T-helper 9 cell (primary cell): ENCODE measurements at places on chromosomes 4 and X.

DNA sequence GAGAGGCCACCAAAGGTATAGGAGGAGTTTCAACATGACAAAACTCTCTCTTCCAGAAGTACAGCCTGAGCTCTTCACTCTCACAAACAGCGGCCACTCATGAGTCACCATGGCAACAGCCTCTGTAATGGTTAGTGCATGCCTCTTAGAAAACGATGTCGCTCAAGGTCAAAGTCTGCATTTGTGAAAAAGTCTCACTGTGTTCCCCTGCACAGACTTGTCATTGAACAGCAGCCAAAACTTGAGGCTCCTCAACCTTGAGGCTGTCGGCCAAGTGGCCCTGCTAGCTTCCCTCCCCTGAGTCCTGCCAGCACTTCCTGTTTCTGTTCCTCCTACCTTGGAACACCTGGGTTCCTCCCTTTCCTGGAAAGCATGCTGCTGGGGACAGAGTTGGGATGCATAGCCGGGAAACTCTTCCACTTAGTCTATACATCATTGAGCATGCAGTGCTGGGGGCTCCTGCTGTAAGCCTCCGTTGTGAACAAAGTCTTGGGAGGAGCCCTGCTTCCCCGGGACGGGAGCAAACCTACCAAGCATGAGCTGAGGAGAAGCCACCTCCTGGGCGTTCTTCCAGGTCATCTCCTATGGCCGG is 66.6 kb downstream of the ING2 start:
- DNase-seq, result no peak

- no peak for DNase-seq
Measured at GRCh38 chrX:45980726-45981125, 564.5 kb downstream of the ZNF674 start.

DNA sequence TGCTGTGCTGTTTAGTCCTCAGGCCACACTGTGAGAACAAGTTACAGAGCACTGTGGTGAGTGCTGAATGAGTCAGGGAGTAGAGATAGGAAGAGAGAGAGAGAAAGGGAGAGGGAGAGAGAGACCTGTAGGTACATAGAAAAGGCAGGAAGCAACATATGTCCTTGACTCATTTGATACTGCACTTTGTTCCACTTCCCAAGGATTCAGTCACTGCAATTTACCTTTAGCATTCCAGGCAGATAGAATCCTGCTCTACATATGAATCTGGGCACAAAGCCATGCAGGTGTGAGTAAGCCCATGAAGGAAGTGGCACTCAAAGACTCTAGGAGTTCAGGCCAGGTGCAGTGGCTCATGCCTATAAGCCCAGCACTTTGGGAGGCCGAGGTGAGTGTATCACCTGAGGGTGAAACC is 1.0 kb upstream of the DAPP1 start:
- no peak for DNase-seq

DNA sequence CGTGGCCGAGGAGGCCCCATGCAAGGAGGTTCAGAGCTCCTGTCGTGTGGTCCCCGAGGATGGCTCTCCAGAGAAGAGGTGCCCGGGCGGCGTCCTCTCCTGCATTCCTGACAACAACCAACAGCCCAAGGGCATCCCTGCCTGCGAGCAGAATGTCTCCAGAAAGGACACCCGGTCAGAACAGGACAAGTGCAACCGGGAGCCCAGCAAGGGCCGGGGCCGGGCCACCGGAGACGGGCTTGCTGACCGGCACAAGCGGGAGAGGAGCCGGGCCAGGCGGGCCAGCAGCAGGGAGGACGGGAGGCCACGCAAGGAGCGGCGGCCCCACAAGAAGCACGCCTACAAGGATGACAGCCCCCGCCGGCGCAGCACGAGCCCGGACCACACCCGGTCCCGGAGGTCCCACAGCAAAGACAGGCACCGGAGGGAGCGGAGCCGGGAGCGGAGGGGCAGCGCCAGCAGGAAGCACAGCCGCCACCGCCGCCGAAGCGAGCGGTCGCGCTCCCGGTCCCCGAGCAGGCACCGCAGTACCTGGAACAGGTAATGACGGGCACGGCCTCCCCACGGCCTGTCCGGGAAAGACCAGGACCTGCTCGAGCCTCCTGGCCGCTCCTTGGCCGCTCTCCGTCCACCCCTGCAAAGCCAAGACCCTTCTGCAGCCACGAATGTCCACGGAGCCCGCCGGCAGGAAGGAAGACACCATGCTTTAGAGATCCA is 9.8 kb downstream of the AKAP17A start:
- DNase-seq, result no peak

DNA sequence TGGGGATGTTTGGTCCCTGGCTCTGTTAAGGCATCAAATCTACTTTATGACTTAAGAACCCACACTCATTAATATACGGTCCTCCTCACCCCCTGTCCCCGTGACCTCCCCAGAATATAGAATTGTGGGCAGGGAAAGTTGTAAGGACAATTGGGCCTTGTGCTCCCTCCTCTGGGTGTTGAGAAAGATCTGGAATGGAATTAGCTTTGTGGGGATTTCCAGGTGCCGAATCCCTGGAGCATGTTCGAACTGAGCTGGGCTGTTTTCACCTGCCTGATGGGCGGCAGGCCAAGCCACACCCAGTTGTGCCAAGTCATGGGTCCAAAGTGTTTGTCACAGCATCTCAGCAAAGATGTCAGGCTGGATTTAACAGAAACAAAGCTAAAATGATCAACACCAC is 349.3 kb upstream of the KLF3 start:
- no peak for DNase-seq

GRCh38 chr4:173153445-173153844 is 15.2 kb upstream of the GALNT7 start:
- no peak for DNase-seq

DNA sequence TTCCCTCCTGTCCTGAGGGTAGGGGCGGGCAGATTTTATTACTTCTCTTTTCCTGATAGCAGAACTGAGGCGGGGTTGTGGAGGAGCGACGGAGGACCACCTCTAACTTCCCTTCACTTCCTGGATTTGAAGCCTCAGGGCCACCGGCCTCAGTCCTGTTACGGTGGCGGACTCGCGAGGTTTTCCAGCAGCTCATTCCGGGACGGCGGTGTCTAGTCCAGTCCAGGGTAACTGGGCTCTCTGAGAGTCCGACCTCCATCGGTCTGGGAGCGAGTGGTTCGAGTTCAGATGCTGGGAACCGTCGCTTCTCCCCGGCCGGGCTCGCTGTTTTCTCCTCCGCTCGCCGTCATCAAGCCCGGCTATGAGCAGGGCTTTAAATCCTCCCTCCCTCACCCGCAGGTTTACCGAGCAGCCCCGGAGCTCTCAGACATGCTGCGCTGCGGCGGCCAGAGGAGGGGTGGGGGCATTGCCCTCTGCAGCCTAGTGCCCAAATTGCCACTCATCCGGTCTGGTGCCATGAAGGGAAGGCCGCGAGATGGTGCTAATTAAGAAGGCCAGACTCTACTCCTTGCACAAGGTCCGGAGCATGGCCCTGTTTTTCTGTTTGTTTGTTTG is 23.3 kb downstream of the HAND2 start:
- no peak for DNase-seq

DNA sequence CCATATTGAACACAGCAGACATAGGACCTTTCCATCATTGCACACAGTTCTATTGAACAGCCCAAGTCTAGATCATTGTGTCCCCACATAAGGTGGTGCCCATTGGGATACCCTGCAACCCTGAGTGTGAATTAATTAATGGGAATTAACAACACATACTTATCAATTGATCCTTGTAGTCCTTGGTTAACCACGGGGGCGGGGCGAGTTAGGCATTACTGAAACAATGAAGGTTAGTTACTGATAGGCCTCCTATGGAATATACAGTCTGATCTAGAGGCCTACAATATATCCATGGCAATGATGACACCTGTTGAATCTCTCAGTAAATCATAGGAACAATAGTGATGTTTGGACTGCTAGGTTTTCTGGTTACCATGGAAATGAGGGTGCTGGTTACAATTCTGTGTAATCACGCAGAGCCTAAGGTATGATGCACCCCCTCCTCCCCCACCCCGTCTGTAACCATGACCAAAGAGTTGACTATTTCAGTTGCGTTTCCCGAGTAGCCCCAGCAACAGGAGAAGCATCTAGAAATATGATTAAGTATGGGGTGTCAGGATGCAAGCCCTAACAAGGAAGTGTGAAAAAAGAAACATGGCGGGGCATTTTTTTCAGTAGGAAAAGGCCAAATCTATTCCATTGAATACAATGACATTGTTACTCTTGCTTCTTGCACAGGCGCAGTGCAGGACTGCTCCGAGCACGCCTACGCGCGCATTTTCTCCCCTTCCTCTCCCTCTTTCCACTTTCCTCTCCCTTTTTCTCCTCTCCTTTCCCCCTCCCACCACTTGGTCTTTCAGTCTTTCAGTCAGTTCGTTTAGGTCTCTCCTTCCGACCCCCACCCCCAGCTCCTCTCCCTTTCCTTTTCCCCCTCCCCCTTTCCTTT is 677 bp upstream of the NONO start:
- peak; percentile 10 for DNase-seq

- DNase-seq, result no peak
Measured at GRCh38 chr4:165096776-165097175, 15.9 kb downstream of the TMEM192 start.

- DNase-seq, result no peak
Measured at GRCh38 chrX:41671082-41671481, 17.7 kb upstream of the GPR34 start.

DNA sequence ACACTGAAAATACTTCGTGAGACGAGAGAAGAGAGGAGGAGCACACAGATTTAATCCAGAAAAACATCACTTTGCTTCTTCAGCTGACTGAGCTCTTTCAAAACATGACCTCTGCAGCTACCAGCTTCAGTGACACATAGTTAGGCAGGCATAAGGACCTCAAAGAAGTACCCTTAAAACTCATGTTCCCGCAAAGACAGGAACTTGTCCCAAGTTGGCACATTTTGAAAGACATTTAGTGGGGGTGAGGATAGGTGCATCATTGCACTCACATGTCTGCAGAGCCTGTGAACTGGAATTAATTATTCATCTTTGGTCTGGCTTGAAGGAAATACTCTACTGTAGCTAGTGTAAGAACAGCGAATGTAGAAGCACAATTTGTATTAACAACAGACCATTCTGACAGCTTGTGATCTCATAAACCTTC is 221.8 kb downstream of the MGST2 start:
- DNase-seq, result no peak

DNA sequence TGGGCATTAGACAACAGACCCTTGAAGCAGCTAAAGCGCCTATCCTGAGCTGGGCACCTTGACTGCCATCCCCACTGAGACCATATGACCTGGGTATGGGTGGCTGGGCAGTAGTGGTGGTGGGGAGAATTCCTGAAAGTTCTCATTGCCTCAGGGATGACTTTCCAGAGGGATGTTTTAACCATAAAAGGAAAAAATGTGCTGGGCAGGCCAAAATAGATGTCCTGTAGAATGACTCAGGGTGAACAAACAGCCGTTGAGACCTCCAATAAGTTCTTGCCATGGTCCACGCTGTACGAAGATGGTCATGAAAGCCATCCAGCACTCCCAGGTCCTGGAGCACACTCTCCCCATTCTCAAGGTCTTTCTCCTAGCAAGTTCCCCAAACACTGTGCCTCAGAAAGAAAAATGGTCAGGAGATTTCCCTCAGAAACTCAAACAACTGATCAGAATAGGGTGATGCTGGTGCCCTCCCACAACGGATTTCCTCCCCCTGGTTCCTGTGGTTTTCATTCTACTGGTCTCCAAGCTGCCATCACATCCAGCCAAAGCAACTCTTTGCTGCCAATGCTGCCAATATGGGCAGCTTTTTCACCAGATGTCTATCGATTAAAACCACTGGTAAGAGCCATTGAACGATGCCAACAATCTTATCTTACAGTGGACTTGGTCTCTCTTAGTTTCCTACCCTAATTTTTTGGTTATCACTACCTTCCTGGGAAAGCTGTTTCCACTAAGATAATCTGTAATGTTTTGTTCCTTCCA is 11.2 kb downstream of the CDKN2AIP start:
- DNase-seq, result no peak

DNA sequence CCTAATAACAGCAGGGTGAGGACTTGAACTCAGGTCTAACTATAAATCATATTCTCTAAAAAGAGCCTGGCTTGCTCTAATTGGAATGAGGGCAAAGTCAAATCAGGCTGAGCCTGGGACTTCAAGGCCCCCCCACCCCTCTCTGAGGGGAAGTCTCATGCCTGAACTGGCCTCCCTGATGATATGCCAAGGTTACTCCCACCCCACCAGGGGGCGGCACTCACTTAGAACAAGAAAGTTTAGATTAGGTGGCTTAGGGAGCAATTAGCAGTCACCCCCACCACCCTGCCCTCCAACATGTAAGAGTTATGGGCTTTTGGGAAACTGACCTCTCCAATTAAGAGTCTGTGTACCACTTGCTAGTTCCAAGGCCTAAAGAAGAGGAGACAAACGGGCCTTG is 2.7 kb downstream of the FOXO4 start:
- DNase-seq, result peak; percentile 83

- DNase-seq, result no peak
Measured at GRCh38 chr4:56210397-56210796, 176.9 kb downstream of the AASDH start.
